ENCODE measurements at places on chromosomes 6 and 20.
A peak's percentile ranks its signal among the peaks of the same experiment; 100 is the strongest.

- DNase-seq: no peak
Observed at GRCh38 chr20:20603339-20603990, 109.0 kb downstream of the RALGAPA2 start.

DNA sequence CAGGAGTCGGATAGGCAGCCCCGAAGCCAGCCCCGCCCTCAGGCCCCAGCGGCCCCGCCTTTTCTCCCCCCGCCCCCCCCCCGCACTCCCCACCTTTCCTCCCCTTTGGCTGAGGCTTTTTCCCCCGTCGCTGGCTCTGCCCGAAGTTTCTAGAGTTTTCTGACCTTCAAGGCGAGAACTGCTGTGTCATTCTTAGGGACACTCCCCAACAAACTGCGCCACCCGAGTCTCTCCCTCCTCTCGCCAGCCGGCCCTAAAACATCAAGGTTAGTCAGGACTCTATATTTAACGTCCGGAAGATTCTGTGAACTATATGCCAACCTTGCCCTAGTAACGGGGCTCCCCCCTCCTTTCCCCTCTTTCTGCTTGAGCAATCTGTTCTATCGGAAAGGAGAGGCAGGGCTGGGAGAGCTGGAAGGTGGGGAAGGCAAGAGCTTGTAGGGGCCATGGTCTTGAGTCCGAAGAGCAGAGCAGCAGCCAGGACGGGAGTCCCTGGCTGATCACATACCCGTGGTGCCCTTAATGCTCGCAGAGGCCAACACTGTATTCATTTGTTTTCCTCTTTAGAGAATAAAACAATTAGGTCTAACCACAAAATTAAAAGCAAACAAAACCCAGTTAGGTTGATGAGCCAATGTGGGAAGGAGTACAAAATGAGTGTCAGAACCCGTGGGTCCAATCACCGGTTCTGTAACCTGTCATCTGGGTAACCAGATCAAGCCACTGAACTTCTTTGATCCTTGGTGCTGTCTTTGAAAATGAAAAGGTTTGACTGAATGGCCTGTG, 5.3 kb upstream of the HSPA1B start:
- no peak for DNase-seq

GRCh38 chr6:131636880-131637792, at the start of gene ENPP3:
ENPP3 (plus strand) TSS chr6:131637302; CDS start chr6:131637385, 83 bp downstream.
- DNase-seq: no peak

DNA sequence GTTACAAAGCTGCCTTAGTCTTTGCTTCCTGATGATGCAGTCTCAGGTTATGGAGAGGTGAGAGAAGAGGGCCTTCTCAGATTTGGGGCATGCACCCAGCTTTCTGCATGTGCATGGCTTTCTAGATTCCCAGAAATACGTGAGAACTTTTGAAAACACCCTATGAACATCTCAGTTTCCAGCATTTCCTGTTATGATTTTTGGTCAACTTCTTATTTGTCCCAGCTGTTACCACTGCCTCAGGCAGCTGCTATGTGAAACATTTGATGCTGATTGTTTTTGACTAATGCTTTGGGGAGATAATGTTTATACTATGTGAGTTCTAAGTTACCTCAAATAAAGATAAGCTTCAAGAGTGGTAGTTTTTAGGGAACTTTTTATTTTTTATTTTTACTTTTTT, 9.5 kb upstream of the SNAP25 start:
- DNase-seq: no peak

DNA sequence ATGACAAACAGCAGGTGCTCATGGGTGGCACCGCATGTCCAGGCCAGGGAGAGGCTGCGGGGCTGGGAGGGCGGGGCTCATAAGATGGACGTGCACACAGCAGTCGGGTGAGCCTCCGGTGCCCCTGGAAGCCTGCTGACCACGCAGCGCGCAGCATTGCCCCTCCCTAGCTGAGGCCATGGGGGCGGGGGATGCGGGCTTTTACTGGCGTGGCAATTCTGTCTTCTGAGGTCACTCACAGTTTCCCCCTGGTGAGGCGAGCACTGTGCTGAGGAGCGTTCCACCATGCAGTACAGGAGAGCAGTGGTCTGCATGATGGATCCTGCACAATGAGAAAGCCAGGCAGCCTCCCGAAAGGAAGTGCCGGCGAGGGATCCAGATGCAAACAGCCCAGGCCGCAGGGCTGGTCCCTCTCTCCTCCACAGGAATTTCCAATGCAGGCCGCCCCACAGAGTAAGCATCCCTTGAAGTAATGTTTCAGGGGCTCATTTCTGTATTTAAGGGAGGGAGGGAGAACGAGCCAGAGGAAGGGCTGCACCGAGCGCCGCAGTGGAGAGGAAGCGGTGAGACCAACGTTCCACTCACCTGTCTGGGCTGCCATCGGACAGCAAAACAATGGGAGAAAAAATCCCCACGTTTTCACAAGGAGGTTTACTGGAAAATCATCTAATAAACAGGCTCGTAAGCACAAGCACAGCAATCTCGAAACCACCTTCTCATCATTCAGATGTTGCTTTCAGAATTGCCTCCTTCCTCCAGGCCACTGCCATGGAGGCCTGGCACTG, 56.0 kb downstream of the IRF4 start:
- peak; percentile 28 for DNase-seq

GRCh38 chr20:20286061-20286460, 81.8 kb upstream of the INSM1 start:
- no peak for DNase-seq

GRCh38 chr20:23022849-23023248, 12.3 kb upstream of the SSTR4 start:
- no peak for DNase-seq

DNA sequence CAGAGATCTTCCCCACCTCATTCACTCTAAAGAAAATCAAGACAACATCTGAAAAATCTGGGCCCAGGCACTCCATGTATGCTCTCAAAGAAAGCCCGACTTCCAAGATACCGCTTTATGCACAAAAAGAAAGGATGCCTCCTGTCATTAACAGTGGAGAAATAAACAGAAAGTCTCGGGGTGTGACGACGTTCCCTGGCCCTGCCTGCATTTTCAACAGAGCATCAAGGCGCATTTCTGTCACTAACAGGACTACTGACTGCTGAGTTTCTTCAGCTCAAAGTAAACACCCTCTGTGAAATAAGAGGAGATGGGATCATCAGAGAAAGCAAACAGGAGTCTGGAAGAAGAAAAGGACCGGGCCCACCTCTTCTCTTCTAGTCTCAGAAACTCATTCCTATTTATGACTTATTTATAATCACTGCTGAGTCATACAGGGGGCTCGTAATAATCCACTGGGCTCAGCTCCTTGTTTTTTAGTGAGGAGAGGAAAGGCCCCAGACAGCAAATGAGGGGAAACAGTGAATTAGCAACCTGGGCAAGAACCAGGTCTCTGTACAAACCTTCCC, 99.7 kb downstream of the ZMYND8 start:
- DNase-seq: no peak

DNA sequence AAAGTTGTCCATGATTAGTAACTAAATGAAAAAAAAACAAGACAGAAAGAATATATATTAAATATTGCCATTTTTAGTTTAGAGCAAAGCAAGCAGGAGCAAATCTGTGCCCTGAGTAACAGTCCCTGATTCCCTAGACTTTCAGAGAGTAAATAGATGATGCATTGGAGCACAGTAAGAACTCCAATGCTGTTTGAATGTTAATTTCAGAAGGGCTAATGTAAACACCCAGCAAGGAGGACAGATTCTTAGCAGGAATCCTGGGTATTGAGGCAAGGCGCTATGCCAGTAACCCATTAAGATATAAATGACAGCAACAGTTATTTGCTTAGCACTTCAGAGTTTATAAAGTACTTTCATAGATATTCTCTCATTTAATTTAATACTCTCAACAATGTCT, 15.6 kb upstream of the NRSN1 start:
- DNase-seq: no peak

DNA sequence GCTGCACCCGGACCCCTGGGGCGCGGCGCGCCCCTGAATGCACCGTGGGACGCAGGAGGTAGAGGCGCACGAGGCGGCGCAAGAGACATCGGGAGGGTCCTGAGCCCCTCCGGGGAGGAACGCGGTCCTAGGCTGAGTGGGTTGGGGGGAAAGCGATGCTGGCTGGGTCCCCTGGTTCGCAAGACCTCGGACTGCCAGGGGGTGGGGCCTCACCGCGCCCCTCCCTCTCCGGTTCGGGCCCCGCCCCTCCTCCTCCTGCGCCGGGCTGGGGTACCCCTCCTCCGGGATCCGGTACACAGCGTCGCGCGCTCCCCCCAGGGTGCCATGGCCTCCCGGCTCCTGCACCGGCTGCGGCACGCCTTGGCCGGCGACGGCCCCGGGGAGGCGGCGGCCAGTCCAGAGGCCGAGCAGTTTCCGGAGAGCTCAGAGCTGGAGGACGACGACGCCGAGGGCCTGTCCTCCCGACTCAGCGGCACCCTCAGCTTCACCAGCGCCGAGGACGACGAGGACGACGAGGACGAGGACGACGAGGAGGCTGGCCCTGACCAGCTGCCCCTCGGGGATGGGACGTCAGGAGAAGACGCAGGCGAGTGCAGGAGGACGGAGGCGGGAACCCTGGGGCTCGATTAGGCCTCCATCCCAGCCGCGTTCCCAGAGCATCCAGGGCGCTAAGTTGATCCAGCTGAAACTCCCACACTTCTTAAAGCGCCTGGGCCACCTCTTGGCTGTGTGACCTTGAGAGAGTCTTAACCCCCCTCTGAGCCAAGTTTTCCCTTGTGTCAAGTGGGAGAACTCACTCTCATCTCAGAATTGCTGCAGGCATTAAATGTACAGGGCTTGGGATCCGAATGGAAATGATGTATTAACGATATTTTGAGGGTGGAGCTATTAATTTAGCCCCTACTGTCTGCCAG, 541 bp downstream of the SNX21 start:
- DNase-seq: peak; percentile 28

DNA sequence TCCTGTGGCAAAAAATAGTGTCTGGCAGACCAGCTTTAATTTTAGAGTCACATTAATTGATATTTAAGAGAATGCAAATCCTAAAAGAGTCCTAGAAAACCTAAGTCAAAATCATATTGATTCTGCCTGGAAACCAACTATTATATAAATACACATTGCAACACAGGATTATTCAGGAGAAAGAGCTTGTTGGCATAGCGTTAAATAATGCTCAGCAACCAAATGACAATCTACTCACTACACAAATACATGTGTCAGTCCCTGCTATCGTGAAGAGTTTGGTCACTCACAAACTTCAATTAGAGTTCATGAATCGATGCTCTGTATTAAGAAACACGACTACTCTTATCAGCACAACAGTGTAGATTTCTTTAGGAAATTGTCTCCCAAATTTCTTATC, 54.2 kb downstream of the CGA start:
- no peak for DNase-seq

DNA sequence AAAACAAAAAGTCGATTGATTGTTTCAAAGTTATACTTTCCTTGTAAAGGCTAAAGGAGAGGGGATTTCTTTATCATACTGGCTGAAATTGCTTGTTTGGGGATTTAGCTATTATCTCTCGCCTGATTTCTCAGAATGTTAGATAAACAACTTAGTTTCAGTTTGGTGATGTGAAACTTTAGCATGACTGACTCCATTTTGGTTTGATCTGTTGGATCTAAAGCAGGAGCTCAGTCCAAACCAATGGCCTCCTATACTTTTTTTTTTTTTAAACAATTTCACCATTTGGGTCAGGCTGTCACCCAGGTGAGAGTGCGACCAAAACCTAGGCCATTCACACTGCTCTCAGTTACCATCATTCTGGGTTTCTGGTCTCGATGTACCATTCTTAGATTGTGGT, 45.4 kb upstream of the SLC16A10 start:
- DNase-seq: no peak

DNA sequence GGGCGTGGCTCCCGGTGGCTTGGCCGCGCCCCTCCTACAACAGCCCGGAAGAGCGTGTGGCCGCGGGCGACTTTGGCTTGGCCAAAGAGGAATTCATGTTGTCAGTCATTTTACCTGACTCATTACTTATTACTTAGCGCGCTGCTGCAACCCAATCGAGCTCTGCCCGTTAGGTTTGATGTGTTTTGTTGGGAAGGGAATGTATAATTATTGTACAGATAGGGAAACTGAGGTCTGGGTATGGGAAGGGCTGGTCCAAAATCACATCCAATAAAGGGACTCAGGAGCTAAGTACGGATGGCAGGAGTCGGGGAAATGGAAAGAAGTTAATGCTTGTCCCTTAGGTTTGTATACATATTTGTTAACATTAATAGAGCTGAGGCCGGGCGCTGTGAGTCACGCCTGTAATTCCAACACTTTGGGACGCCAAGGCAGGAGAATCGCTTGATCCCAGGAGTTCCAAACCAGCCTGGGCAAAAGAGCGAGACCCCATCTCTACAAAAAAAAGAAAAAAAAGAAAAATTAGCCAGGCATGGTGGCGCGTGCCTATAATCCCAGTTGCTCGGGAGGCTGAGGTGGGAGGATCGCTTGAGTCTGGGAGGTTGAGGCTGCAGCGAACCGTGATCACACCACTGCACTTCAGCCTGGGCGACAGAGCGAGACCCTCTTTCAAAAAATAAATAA, 639 bp upstream of the ZNF335 start:
- DNase-seq: no peak

GRCh38 chr20:19254956-19255355, 42.5 kb downstream of the SLC24A3 start:
- no peak for DNase-seq

DNA sequence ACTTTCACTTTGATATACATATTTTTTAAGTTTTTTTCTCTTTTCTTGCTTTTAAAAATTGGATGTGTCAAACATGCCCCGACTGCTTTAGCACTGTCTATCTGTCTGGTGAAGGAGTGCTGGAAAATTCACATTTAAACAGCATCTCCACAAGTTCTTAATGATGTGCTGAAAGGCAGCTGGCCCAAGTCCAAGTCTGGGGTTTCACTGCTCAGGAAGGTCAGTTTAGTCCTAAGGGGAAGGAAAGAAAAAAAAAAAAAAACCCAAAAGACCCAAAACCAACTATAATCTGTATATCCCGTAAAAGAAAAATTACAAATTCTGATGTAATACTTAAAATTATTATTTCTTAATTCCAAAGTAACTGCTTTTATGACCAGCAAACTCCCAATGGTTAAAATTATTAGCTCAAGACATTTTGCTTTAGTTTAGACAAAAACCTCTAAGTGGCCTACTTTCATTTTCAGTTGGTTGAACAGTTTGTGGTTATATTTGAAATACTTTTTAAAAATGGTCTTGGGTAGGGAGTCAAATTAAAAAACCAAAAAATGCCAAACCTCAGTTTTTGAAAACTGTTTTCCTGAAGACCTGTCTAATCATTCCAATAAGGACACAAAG, 79.5 kb upstream of the PREP start:
- no peak for DNase-seq

DNA sequence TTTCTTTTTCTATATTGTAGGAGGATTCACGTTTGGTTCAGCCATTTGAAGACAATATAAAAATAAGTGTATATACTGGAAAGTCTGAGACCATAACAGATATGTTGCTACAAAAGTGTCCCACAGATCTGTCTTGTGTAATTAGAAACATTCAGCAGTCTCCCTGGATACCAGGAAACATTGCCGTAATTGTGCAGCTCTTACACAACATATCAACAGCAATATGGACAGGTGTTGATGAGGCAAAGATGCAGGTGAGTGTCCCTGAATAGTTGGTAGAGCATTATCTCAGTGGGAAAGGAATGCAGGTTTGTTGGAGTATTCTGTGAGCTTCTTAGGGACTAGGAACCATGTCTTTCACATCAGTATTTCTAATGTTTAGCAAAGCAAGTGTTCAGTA, 18.3 kb upstream of the ADGRF4 start:
- no peak for DNase-seq

All from stimulated activated CD4-positive, alpha-beta T cell treated with anti-CD3 and anti-CD28 coated beads, Interleukin-12 subunit alpha, Interleukin-12 subunit beta, amount 100 ng/mL, for 24 hours (primary cell).